ENCODE measurements at places on chromosomes 5 and 9.

DNA sequence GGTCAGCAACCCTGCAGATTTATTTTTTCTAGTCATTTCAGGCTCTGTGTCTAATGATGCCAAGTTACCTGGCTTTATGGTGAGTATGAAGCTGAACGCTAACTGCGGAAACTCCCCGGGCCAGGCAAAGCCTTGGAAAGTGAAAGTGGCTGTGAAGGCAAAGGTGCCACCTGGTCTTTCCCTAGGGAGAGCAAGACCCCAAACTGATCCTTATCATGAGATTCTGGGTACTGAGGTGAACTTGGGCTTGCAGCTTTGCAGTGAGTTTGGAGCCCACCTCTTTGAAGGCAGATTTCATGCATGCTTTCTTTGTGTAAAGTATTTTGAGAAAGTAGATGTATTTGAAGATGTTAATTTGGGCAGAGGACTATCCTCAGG, 63.3 kb downstream of the CARTPT start:
- H3K27ac ChIP-seq: no peak overlapping the region
- no peak overlapping the region for H3K4me3 ChIP-seq
- DNase-seq: no peak
- H3K4me1 ChIP-seq: no peaks in the 10 kb centered on the region

DNA sequence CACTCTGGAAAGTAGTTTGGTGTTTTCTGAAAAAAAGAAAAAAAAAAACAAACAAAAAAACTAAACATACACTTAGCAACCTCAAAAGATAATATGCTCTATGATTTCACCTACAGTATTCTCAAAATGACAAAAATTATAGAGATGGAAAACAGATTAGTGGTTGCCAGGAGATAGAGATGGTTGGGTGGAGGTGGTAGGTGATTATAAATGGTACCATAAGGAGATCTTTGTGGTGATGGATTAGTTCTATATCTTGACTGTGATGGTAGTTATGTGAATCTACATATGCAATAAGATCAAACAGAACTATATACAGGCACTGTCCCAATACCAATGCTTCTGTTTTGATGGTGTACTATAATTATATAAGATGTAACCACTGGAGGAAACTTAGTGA, 32.0 kb downstream of the PTBP3 start:
- no peak for DNase-seq
- H3K36me3 ChIP-seq: no peaks in the 10 kb centered on the region
- H3K4me3 ChIP-seq: no peak overlapping the region
- H3K27me3 ChIP-seq: no peaks in the 10 kb centered on the region
- no peak overlapping the region for H3K27ac ChIP-seq

- no peaks in the 10 kb centered on the region for H3K27me3 ChIP-seq
- H3K27ac ChIP-seq: no peak overlapping the region
- no peaks in the 10 kb centered on the region for H3K4me1 ChIP-seq
These were observed 283.6 kb upstream of the PRDM9 start for GRCh38 chr5:23223846-23224245.

GRCh38 chr5:103330875-103331274, 72.3 kb downstream of the MACIR start:
- no peaks in the 10 kb centered on the region for H3K36me3 ChIP-seq
- H3K27ac ChIP-seq: no peak overlapping the region
- H3K4me1 ChIP-seq: no peaks in the 10 kb centered on the region
- H3K27me3 ChIP-seq: no peaks in the 10 kb centered on the region

DNA sequence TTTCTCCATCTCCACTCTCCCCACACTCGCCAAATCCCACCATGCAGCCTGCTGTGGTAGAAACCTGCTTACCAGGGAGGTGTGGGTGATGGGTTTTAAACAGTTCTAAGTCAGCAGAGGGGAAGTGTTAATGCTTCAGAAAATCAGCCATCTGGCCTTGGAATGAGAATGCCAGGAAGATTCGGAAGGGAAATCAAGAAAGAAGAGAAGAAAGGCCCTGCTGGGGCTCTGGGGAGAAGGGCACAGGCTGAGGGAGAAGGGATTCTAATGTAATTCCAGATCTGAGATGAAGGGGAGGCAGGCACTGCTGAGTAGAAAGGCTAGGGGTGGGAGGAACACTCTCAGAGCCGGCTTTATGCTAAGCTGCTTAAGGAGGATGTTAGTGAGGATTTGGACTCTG, 434.7 kb upstream of the DMAC1 start:
- H3K36me3 ChIP-seq: no peaks in the 10 kb centered on the region
- no peak overlapping the region for H3K27ac ChIP-seq
- no peak for DNase-seq
- H3K27me3 ChIP-seq: no peaks in the 10 kb centered on the region
- H3K4me1 ChIP-seq: peaks cover 3% of the 10 kb centered on the region

GRCh38 chr9:71692337-71692736, 76.0 kb downstream of the CEMIP2 start:
- no peaks in the 10 kb centered on the region for H3K36me3 ChIP-seq
- H3K27me3 ChIP-seq: no peaks in the 10 kb centered on the region
- DNase-seq: peak; percentile 36

DNA sequence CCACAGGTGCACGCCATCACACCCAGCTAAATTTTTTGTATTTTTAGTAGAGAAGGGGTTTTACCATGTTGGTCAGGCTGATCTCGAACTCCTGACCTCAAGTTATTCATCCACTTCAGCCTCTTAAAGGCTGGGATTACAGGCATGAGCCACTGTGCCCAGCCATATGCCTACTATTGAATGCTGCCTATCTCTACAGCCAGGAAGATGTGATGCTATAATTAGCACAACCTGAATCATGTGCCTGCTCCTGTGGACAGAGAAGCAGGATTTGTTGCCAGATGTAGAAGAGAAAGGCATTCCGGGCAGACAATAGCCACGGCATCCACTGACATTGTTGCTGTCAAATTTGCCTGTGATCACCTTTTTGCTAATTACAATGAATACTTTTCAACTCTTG, 24.4 kb upstream of the MLLT3 start:
- no peaks in the 10 kb centered on the region for H3K27me3 ChIP-seq
- no peak for DNase-seq
- no peak overlapping the region for H3K4me3 ChIP-seq
- no peaks in the 10 kb centered on the region for H3K36me3 ChIP-seq

DNA sequence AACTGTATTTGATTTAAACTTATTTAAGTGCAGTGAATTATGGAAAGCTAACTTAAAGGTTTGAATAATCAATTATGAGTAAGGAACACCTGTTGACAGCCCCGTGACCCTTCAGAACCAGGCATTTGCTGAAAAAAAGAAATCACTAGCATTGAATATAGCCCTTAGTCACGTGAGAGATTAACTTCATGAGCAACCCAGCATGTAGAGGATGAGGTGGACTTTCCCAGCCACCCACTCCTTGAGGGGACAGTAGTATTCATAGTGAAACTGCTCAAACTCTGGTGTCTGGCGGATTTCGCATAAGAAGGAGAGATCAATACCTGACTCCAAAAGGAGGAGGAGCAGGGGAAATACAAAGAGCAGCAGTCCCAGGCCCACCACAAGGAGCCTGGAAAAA, 184.8 kb upstream of the RASEF start:
- no peak for DNase-seq
- no peaks in the 10 kb centered on the region for H3K27me3 ChIP-seq
- H3K27ac ChIP-seq: no peak overlapping the region
- H3K36me3 ChIP-seq: no peaks in the 10 kb centered on the region
- peaks cover 7% of the 10 kb centered on the region for H3K4me1 ChIP-seq

DNA sequence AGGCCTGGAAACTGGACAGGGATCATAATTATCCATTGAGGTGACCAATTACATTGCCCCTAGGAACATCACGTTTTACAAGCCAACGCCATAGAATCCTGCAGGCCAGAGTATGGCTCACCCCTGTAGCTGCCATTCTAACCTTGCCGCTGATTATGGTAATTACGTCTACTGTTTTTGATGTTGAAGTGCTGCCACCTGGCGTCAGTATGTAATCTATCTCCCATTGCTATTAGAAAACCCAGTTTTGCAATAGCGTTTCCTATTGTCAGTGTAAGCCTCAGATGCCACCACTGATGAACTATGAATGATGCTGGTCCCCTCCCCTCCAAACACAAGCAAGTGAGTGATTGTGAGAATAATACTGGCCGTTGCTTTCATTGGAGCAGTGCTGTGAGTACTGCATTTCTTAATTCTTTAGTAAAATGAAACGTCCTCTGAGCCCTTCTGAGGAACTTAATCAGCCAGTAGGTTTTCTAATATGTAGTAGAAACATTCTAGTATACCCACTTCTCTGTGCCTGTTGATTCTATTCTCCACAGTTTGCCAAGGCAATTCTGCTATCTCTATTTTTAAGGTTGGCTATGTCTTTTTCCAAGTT, 100.5 kb upstream of the NMUR2 start:
- H3K36me3 ChIP-seq: no peaks in the 10 kb centered on the region
- DNase-seq: peak; percentile 25
- no peaks in the 10 kb centered on the region for H3K4me1 ChIP-seq
- H3K27me3 ChIP-seq: no peaks in the 10 kb centered on the region

DNA sequence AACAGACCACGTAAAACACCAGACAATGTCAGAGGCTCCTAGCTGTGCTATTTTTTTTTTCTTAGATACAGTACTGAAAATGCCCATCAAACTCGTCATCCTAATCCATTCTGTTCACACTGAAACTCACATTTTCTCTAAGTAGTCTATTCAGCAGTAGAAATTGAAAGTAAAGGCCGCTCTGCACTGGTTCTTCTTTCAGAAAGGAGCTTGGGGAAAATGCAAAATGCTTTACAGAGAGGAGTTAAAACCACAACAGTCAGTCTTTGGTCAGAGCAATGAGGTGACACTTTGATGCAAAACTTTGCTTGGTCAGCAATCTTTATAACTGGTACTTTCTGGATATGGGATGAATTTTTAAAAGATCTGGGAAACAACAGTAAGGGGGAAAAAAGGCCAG, 43.8 kb upstream of the SUSD1 start:
- no peaks in the 10 kb centered on the region for H3K4me1 ChIP-seq
- H3K27ac ChIP-seq: no peak overlapping the region
- H3K36me3 ChIP-seq: peaks cover 18% of the 10 kb centered on the region
- H3K4me3 ChIP-seq: no peak overlapping the region
- no peaks in the 10 kb centered on the region for H3K27me3 ChIP-seq

DNA sequence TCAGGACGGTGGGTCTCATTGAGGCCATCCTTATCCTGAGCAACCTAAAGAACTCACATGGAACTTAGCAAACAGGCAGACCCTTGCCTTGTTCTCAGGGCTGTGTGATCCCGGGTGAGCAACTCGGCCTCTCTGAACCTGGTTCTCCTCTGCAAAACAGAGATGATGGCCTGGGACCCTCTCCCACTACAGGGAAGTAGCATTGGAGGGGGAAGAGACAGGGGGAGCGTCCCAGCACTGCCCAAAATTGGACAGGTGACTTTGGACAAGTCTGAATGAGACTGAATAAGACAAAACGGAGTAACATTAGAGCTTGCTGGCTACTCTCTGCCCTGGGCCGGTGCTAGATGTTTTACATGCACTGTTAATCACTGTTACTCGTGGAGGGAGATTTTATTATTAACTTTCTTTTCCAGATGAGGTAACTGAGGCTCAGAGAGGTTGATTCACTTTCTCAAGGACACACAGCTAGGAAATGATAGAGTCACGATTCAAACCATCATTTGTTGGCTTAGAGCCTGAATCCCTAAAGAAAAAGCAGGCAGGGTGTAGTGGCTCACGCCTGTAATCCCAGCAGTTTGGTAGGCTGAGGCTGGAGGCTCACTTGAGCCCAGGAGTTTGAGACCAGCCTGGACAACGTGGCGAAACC, 136.4 kb downstream of the C9orf50 start:
- no peak overlapping the region for H3K4me3 ChIP-seq
- peaks cover 44% of the 10 kb centered on the region for H3K4me1 ChIP-seq
- H3K27me3 ChIP-seq: no peaks in the 10 kb centered on the region
- no peak for DNase-seq
- H3K27ac ChIP-seq: peak overlapping the region; percentile 98

- no peaks in the 10 kb centered on the region for H3K27me3 ChIP-seq
- no peak for DNase-seq
- H3K36me3 ChIP-seq: no peaks in the 10 kb centered on the region
- no peak overlapping the region for H3K4me3 ChIP-seq
These were observed 390.4 kb upstream of the CDH6 start for GRCh38 chr5:30802961-30803705.

DNA sequence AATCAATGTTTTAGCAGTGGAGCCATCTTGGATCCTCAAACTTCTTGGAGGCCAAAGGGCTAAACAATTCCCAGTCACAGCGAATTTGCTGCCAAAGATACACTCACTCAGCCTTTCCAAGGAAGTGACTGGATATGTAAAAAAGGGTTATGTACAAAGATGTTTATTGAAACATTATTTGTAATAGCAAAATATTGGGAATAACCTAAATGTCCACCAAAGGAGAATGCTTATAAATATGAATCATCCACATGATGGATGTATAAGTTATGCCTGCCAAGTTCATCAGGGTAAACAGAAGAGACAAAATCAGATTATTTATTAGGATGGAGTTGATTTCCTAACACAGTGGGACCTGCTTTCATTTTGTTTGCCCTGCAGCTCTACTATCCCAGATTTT, 145.2 kb upstream of the ABCA1 start:
- H3K27me3 ChIP-seq: no peaks in the 10 kb centered on the region
- H3K27ac ChIP-seq: no peak overlapping the region
- no peak for DNase-seq
- H3K4me3 ChIP-seq: no peak overlapping the region

DNA sequence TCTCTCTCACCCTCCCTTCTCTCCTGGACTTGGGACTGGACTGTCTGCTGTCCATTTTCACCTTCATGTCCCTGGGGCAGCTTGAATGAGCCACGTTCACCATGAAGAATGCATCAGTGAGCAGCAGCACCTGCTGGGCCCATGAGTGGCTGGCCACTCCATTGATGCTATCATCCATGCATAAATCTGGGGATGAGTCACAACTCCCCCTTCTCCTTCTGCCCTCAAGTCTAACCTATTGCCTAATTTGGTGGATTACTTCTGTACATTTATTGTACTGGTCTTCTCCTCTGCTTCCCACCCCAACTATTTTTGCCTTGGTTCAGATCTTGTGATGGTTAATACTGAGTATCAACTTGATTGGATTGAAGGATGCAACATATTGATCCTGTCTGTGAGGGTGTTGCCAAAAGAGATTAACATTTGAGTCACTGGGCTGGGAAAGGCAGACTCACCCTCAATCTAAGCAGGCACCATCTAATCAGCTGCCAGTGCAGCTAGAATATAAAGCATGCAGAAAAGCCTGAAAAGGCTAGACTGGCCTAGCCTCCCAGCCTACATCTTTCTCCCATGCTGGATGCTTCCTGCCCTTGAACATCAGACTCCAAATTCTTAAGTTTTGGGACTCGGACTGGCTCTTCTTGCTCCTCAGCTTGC, 46.7 kb downstream of the GDNF start:
- no peak for DNase-seq
- H3K36me3 ChIP-seq: no peaks in the 10 kb centered on the region
- H3K4me1 ChIP-seq: no peaks in the 10 kb centered on the region
- no peak overlapping the region for H3K27ac ChIP-seq
- H3K4me3 ChIP-seq: no peak overlapping the region

DNA sequence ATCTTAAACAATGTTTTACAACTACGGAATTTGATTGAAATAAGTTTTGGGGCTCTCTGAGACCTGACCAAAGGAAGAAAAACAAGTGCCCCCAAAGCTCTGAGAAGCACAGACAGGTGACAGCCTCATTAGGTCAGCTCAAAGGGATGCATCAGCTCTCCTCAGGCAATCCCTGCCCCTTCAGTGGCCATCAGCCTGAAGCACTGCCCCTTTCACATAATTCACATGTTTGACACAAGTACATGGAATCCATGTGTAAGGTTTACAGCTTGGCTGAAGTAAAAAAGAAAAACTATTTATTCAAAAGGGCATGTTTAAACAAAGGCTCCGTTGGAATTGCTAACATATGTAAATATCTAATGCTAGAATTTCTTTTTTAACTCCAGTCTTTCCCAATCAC, 56.3 kb downstream of the TSSK1B start:
- no peak for DNase-seq
- H3K27ac ChIP-seq: no peak overlapping the region
- H3K27me3 ChIP-seq: no peaks in the 10 kb centered on the region
- no peak overlapping the region for H3K4me3 ChIP-seq
